ENCODE measurements at places on chromosomes 13 and 19.

GRCh38 chr19:7907122-7907521 is 3.4 kb downstream of the MAP2K7 start:
- DNase-seq: no peak

GRCh38 chr19:46133101-46133627 is 8.7 kb upstream of the IGFL3 start:
- no peak for DNase-seq

DNA sequence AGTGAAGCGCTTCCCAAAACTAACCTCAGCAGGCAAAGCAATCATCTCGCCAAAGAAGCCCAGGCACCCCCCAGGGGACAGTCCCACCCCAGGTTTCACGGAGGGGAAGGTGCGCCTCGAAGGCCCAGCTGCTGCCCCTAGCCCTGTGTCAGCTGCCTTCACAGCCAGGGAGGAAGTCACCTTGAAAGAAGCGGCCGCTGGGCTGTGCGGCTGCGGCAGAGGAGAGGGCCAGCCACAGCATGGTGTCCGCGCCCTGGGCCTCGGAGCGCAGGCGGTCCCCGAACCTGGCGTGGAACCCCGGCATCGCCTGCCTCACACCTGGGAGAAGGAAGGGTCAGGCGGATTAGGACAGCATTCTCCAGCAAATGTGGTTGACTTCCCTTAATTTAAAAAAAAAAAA is 35.0 kb downstream of the DHRS12 start:
- DNase-seq: no peak

DNA sequence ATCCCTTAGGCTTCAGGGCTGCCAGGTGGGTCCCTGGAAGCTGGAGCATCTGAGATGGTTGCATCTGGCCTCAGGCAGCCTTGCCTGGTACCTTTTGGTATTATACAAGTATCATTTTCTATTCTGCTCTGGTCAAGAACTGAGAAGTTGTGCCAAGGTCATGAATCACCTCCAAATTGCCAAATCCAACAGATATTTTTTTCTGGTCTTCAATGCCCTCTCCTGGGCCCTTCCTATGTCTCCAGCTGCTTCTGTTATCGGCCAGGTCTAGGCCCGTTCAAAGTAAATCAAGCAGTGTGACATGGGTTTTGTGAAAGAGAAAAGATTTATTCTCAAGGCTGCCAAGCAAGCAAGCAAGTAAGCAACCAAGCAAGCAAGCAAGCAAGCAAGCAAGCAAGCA is 271.1 kb upstream of the MAB21L1 start:
- no peak for DNase-seq

All from substantia nigra (tissue), 51 donors.